Left renal pelvis (tissue), 4 donors: ENCODE measurements at places on chromosomes 1 and 21. TPM values are rescaled to one million over a fixed set of nuclear protein-coding genes. Genes with fewer than 3 reads are reported as not detected.

NBPF6 gene
- polyA plus RNA-seq: not detected

POMGNT1 gene
- polyA plus RNA-seq: 57.4 TPM

PDC gene
- 0.34 TPM for polyA plus RNA-seq

VAMP3 gene
- polyA plus RNA-seq: 116 TPM

OR2M3 gene
- polyA plus RNA-seq: 0.01 TPM
